ENCODE measurements at places on chromosomes 1 and 21.

GRCh38 chr1:230938924-230939368 is 39.7 kb downstream of the TTC13 start:
- no peak for DNase-seq

GRCh38 chr1:228175316-228176023 is 9.9 kb downstream of the IBA57 start:
- DNase-seq, result no peak

DNA sequence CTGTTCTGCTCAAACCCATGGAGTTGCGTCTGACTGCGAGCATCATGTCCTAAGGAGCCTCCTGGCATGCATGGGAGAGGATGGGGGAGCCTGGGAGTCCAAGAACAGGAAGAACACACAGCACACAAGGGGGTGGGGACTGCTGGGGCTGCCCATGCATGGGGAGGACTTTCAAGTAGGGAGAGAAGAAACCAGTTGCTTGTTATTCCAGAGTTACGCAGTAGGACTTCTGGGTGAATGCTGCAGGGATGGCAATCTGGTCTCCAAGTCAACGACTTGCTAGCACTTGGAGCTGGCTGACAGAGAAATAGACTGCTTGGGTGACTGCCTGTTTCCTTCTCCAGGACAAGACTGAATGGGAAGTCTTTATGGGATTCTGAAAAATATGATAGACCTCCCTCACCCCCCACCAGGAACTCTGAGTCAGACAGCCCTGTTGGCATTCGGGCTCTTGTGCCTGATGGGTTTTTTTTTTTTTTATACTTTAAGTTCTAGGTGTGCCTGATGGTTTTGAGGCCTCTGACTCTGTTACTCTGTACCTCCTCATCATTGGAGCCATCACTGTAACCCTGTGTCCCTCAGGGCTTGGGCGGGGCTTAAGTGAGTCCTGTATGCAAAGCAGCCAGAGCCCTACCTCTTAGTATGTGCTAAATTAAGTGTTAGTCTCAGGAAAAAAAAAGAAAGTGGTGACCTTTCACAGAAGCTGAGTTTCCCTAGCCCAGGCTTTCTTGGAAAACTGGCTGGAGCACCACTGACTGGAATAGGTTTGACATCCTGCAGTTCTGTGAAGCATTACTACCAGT is 30.3 kb downstream of the MAP3K21 start:
- DNase-seq, result no peak

DNA sequence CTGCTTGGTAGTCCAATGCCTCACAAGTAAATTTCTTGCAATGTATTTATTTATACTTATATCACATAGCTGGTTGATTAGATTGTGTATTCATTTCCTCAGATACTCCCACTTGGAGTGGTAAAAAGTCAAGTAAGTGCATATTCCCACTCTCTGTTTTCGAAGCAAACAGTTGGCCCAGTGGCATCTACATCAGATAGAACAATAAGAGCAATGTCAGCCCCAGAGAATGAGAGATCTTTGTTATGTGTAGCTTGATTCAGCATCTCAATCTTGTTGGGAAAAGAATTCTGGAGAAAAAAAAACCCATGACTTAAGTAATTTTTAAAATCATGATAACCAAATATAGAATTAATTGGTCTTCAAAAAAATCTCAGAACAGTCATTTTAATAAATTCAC is 25.5 kb downstream of the RGL1 start:
- DNase-seq, result no peak

- DNase-seq, result no peak
Observed at GRCh38 chr1:52669696-52670095, 28.5 kb downstream of the COA7 start.

DNA sequence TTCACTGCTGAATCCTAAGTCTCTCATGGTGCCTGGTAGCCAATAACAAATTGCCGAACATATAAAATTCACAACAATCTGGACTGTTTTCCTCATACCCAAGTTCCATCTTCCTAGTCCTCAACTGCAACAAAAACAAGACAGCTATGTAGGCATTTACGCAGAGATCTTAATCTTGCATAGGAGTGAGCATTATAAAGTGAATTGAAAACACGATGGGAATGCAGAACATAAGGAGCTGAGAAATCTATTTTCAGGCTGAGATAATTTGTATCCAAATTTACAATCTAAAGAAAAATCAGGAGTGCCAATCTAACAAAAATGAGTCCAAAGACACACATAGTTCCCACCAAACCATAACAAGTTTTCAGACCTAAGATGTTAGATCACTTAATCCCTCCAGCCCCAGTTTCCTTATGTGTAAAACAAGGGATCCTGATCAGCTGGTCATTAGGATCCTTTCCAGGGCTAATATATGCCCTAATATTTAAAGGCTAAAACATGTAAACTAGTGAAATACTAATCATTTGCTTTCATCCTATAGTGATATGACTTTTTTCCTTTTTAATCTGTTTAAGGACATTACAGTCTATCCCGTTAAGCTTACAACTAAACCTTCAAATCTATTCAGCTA is 1.9 kb downstream of the SLC16A1 start:
- no peak for DNase-seq

- DNase-seq, result no peak
Observed at GRCh38 chr1:85448358-85448757, 16.6 kb downstream of the DDAH1 start.

GRCh38 chr1:11617314-11617713 is 36.9 kb downstream of the FBXO2 start:
- no peak for DNase-seq

- DNase-seq, result no peak
Observed at GRCh38 chr1:108811611-108812010, 45.3 kb downstream of the AKNAD1 start.

GRCh38 chr1:3141836-3142235 is 72.8 kb downstream of the PRDM16 start:
- DNase-seq, result no peak

DNA sequence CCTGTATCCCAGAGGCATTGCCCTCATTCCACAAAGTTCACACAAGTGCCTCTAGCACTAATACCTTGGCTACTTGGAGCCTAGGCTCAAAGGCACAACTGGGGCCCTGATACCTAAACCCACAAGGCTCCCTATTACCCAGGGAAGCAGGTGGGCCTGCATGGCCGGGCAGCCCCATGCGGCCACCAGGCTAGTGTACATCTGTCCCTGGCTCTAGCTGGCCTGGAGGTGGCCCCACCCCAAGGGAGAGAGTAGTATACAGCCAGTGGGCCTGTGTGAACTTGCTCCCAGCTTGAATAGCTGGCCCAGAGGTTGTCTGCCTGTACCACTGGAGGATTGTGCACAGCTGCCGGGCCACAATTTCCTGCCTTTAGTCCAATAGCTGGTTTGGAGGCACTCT is 52.2 kb downstream of the USP25 start:
- DNase-seq, result no peak

DNA sequence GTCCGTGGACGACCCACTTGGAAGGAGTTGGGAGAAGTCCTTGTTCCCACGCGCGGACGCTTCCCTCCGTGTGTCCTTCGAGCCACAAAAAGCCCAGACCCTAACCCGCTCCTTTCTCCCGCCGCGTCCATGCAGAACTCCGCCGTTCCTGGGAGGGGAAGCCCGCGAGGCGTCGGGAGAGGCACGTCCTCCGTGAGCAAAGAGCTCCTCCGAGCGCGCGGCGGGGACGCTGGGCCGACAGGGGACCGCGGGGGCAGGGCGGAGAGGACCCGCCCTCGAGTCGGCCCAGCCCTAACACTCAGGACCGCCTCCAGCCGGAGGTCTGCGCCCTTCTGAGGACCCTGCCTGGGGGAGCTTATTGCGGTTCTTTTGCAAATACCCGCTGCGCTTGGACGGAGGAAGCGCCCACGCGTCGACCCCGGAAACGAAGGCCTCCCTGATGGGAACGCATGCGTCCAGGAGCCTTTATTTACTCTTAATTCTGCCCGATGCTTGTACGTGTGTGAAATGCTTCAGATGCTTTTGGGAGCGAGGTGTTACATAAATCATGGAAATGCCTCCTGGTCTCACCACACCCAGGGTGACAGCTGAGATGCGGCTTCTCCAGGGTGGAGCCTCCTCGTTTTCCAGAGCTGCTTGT is 32.4 kb downstream of the PRMT2 start:
- DNase-seq, result no peak

GRCh38 chr1:61287014-61287413 is 204.7 kb downstream of the NFIA start:
- DNase-seq, result no peak

GRCh38 chr1:75673399-75673798 is 51.1 kb upstream of the ACADM start:
- DNase-seq, result no peak

- DNase-seq, result no peak
Observed at GRCh38 chr1:171081314-171081753, 9.4 kb upstream of the FMO3 start.

- DNase-seq, result no peak
Observed at GRCh38 chr1:59005491-59006288, 221.8 kb upstream of the JUN start.
